ENCODE measurements at places on chromosomes 16 and 17. TPM values are rescaled to one million over a fixed set of nuclear protein-coding genes. Genes with fewer than 3 reads are reported as not detected.

DNA sequence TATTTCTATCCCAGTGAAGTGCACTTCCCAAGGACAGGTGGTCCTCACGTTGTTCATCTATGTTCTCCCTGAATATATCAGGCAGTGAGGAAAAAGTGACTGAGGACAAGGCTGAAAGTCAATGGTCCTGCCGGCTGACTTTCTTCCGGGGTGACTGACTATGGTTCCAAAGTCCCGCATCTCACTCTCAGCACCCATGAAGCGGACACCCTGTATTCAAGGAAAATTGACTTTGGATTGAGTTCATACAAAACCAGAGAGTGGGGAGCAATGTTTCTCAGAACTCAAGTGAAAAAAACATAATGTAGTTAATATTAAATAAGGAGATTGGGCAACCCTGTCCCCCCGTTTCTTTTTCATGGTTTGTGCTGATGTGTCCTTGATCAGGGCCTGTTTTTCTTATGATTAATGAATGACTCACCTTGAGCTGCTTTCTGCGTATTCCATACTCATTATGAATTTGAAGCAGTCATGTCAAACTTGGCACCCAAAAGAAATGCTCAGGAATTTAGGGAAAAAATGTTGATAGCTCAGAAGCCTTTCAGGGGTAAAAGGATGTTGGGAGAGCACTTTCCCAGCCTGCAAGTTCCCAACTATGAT is 184.0 kb downstream of the CYLD start:
- no peak for DNase-seq

GRCh38 chr17:17232303-17232621 is 4.7 kb downstream of the FLCN start:
- DNase-seq, result no peak

- no peak for DNase-seq
Measured at GRCh38 chr16:51538707-51539498, 387.8 kb upstream of the SALL1 start.

GRCh38 chr17:17080181-17080631 is 37.9 kb downstream of the MPRIP start:
- DNase-seq, result no peak

GRCh38 chr17:48637323-48638260 is 11.4 kb upstream of the HOXB9 start:
- DNase-seq, result no peak

GRCh38 chr16:72042157-72042660 is 12.1 kb upstream of the HP start:
- no peak for DNase-seq

GRCh38 chr17:36931697-36932382 is 5.4 kb upstream of the LHX1 start:
- DNase-seq, result no peak

DNA sequence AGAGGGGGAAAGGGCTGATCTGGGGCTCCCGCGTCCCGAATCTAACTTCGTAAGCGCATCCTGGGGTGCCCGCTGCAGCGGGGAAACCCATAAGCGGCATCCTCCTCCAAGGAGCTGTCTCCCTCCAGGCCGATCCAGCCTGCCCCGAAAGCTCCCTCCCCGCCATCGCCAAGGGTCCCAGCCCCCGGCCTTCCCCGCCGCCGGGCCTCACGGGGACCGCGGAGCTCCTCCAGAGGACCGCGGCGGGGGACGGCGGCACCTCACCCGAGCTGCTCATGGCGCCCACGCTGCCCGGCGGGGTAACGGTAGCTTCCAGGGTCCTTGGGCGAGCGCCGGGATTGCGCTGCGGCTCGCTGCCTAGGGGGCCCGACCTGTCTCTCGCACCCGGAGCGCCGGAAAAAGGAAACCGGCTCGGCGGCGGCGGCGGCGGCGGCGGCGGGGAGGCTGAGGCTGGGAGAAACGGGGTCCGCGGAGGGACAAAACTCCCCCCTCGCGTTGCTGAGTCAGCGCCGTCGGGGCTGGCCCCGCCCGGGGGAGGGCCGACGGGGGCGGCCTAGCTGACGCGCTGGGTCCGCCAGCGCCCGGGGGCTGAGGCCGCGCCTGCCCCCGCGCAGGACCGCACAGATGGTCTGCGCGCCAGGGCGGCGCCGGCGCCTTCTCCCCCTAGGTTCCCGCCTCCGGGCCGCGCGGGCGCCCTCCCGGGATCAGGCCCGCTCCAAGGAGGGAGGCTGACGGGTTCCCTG is at the start of gene BLMH:
BLMH (minus strand) TSS at position 402 of the 743 bp plus-strand sequence; CDS start at position 277, 125 bp downstream.
- peak; percentile 78 for DNase-seq

DNA sequence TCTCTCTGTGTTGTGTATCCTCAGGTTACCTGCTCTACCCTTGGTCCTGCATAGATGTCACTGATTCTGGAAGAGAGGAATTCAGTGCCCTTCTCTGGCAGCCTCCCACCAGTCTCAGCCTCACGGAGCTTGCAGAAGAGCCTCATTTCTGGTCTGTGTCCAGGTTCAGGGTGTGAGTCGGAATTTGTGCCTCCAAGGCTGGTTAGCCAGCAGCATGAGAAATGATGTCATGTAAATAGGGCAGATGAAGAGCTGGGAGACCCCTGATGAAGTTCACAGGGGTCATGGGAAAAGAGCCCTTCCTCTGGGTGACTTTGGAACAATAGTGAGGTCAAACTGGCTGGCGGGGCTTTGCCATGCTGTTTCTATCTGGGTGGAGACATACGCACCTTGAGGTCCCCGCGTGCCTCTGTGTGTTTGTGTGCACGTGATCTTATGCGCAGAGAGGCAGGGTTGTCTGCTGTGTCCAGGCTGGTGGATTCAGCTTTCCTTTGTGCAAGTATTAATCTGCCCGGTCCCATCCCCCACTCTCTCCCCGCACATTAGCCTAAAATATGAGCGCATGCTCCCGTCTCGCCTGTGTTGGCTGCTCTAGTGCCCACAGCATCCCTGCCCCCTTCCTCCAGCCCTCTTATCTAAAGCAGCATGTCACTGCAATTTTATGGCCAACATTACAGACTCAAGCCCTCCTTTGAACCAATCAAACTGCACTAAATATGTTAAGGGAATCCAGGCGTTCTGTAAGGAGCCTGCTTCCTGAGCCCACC is 256.3 kb upstream of the ZFHX3 start:
- no peak for DNase-seq

GRCh38 chr17:39722965-39723848 is 7.1 kb downstream of the MIEN1 start:
- no peak for DNase-seq

DNA sequence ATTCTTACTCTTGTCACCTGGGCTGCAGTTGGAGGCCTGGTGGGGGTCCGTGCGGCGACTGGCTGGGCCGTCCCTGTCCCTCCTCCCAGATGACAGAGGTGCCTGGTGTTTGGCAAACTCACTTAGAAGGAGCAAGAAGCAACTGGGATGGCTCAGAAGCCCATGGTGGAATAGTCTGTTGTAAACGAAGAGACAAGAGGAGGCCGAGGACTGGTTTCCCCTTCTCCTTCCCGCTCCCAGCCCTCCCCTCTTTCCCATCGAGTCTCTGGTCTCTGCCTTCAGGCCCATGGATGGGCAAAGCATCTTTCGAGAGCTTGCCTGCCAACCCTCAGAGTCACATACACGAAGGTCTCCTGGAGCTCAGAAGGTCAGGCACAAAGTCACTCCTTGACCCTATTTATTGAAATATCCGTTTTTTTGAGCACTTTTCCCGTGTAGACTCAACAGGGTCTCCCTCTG is 364.4 kb downstream of the SEC14L1 start:
- no peak for DNase-seq

GRCh38 chr17:2610195-2611175 is 17.0 kb downstream of the PAFAH1B1 start:
- no peak for DNase-seq

DNA sequence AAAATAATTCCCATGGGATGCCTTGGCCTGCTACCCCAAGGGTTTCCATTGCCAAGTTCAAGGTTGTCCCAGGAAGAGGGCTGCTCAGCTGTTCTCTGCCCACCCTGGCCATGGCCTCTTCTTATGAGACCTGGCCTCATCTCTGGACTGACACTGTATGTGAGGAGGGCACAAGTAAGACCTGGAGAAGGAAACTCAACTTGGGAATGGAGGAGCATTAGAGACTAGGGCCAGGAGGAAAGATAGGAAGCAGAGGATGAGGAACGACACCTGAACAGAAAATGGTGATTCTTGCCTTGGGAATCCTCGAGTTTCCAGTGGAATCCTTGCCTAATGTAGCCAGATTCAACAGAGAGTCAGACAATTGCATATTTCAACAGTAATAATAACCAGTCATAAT is 24.6 kb upstream of the GOSR2 start:
- DNase-seq, result no peak

DNA sequence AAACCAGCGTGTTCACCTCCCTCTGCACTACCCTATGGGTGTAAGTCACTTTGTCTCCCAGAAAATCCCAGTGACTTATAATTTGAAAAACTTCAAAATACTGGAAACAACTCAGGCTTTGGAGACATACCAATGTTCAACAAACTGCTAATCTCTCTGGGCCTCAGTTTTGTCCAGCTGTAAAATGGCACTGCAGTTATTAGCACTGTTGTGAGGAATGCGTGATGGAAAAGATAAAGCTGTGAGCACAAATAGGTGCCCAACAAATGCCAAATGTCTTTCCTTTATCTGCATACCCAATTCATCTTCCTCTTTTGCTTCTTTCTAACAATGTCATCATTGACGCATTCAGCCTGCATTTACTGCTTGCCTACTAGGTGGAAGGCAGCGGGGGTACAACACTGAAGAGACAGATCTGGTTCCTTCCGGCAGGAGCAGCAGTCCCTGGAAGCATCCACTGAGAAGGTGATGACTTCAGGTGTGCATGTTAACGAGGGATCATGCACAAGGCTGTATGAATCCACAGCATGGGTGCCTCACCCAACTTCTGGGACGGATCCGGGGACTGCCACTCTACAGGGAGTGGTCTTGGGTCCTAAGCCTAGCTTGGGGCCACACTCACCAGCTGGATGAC is 63.4 kb downstream of the CYTH1 start:
- no peak for DNase-seq

DNA sequence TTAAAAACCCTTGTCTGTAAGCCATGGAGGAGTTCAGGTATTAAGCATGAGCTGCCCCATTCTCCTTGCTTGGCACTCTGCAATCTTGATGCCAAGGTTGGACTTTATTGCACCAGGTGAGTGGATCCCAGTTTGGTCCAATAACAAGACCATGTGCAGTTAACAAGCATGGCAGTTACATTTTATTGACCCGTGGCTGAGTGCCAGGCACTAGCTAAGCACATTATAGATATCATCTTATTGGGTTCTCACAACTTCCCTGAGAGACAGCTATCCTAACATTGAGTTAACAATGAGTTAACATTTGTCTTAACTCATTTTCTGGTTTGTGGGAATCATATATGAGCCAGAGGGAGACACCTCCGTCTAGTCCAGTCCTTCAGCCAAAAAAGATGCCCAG is 21.8 kb downstream of the LYRM9 start:
- no peak for DNase-seq

- no peak for DNase-seq
Measured at GRCh38 chr16:53085369-53085843, 30.6 kb downstream of the CHD9 start.

DNA sequence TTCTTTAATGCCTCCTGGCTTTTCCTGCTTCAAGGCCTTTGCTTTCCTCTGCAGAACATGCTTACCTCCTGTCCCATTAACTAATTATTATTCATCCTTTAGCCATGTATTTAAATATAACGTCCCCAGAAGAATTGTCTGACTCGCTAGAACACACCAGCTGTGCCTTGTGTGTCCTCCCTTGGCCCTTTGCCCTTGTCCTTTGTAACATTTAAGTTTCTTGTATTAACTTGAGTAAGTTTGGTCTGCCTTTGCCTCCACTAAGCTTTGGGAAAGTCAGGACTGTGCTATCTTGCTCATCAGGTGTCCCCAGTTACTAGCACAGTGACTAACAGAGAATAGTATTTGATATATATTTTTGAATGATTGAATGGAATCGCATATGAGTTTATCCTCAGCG is 29.6 kb upstream of the ABCA9 start:
- DNase-seq, result no peak

GRCh38 chr17:9183306-9183705 is 162.0 kb downstream of the NTN1 start:
- no peak for DNase-seq

KRT39 gene
- not detected for polyA plus RNA-seq

NLRP1 gene
- 30.2 TPM for polyA plus RNA-seq

NACA2 gene
- 2.0 TPM for polyA plus RNA-seq

BMERB1 gene
- polyA plus RNA-seq, result 42.2 TPM

KRT28 gene
- polyA plus RNA-seq, result not detected

GNG13 gene
- polyA plus RNA-seq, result not detected

KRTAP1-1 gene
- not detected for polyA plus RNA-seq

MXRA7 gene
- 96.6 TPM for polyA plus RNA-seq

SLC6A4 gene
- polyA plus RNA-seq, result 1.7 TPM

HNF1B gene
- polyA plus RNA-seq, result 33.7 TPM

ZP2 gene
- polyA plus RNA-seq, result 4.4 TPM

CA4 gene
- polyA plus RNA-seq, result 60.9 TPM

AATK gene
- 16.6 TPM for polyA plus RNA-seq

EPX gene
- polyA plus RNA-seq, result 0.97 TPM

BTBD17 gene
- 1.9 TPM for polyA plus RNA-seq

HLF gene
- 5.1 TPM for polyA plus RNA-seq

CTRB1 gene
- 0.12 TPM for polyA plus RNA-seq
